NCI-H69 (cell line): ENCODE measurements at places on chromosomes 6 and 20.

GRCh38 chr6:32046450-32047083, 8.4 kb downstream of the CYP21A2 start:
- peak; percentile 86 for DNase-seq

DNA sequence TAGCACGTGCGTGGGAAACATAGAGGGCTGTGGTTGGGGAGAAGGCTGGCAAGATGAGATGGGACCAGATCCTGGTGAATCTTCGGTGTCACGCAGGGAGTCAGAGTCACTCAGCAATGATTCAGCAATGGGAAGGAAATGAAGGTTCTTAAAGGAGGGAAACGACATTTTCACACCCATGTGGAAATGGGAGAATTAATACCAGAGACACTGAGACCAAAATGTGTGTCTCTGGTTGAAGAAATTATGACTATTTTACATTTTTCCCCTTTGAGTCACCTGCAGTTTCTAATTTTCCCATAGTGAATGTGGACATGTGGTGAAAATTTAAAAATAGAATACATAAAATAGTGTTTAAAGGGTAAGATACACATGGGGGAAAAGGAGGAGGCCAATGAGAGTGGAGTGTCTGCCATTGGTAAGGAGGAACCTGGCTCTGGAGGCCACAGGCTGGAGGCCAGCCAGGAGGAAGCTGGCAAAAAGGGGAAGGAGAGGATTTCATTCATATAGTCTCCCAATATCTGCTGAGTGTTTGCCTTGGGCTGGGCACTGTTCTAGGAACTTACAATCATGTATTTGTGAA, 17.5 kb downstream of the NRN1 start:
- DNase-seq, result no peak

DNA sequence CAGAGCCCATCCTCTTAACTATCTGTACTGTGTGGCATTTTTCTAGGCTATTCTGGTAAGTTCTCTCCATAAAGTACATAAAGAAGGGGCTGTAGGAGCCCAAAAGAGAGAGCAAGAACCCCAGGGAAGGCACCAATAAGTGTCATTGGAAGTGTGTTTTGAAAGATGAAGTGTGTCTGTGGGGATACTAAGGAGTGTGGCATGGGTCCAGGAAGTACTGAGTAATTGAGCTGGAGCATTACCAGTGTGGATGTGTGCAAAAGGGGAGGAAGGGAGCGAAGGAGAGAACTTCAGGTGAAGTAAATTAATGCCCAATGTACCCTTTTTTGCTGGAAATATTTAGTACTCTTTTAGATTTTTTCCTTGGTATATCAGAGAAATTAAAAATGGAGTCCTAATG, 63.9 kb downstream of the KCNS1 start:
- peak; percentile 39 for DNase-seq

GRCh38 chr20:58167759-58168158, 60.7 kb downstream of the ANKRD60 start:
- DNase-seq, result peak; percentile 9

- DNase-seq, result no peak
Observed at GRCh38 chr6:46628498-46628897, 24.1 kb downstream of the CYP39A1 start.

DNA sequence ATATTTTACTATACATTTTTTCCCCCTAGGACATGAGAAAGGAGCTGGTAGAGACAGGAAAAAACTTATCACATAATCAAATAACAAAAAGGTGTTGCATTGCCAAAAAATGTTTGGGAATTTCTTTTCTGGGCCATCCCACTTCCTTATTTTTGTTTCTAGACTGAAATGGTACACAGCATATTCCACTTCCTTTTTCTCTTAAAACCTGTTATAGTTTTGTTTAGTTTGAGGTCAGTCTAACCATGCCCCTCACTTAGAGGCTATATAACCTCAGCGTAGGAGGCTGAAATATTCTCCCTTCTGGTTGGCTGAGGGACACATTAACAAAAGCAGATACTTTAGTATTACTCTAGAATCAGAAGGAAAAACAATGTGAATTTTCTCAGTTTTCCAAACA, 323.9 kb downstream of the GJA1 start:
- DNase-seq, result no peak

DNA sequence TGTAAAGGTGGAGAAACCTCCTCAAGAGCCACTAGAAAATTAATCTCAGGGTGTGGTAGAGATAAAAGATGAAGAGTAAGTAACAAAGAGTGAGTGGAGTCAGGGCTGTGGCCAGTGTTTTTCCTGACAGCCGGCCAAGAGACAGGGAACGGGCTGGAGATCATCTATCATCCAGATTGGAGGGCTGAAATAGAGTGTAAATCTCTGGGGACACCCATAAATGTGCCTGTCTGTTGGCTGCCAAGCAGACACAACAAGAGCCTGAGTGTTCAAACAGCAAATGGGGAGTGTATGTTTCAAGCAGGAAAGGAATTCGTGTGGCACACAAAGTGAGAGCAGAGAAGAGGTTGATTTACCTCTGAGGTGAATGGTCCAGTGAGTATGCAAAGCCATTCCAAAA, 326.4 kb upstream of the KHDRBS2 start:
- DNase-seq, result no peak

- peak; percentile 78 for DNase-seq
Observed at GRCh38 chr6:28988536-28989311, 16.4 kb downstream of the ZNF311 start.

GRCh38 chr20:36153736-36154699, 522 bp upstream of the EPB41L1 start:
- DNase-seq, result peak; percentile 86

DNA sequence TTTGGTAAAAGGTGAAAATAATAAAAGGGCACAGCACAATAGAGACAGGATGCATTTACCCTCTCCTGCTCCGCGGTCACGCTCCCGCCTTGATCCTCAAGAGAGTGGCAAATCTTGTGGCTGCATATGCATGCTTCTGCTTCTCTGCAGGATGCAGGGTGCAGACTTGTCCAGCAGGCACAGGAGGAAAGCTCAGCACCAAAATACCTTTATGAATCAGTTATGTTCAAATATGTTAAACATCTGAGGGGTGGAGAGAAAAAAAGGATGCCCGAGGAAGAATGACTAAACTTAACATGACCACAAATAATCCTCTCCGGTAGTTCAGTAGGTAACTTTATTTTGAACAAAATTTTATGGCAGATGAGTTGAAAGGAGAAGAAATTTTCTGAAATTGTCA, 366.1 kb upstream of the SOX4 start:
- DNase-seq, result no peak

DNA sequence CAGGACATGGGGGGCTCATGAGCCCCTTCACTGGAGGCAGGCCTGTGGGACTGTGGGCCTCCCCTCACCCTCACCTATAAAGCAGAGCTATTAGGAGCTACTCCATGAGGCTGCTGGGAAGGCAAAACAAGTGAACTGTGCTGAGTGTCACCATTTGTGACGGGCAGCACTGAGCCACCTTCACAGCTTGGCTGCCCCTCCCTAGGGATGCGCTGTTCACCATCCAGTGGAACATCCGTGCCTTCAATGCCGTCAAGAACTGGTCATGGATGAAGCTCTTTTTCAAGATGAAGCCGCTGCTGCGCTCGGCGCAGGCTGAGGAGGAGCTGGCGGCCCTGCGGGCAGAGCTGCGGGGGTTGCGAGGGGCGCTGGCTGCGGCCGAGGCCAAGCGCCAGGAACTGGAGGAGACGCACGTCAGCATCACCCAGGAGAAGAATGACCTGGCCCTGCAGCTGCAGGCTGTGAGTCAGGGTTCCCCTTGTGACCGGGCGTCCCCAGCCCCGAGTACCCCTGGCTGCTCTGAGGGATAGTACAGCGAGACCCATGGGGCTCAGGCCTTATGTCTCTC, 38.4 kb downstream of the MYH7B start:
- no peak for DNase-seq

DNA sequence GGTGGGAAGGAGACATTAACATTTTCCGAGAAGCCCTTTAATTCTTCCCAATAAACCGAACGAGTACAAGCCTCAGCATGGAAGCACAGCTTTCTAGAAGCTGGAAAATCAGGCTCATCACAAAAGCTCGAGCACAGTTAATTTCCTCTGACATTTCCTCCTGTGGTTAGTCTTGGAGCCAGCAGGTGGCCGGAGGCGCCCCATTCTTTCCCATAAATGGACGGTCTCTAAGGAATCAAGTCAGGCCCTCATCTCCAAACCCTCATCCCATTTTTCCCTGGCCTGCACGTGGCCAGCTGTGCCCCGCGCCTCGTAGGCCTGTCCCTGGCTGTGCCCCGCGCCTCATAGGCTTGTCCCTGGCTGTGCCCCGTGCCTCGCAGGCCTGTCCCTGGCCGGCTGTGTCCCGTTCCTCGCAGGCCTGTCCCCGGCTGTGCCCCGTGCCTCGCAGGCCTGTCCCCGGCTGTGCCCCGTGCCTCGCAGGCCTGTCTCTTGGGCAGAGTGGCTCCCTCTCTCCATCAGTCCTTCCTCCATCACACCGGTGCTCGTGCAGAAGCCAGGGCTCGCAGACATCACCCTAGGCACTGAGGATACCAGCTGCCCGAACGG, 19.7 kb upstream of the NTSR1 start:
- DNase-seq, result no peak

- peak; percentile 79 for DNase-seq
Observed at GRCh38 chr6:95143408-95144180, 433.7 kb upstream of the MANEA start.

DNA sequence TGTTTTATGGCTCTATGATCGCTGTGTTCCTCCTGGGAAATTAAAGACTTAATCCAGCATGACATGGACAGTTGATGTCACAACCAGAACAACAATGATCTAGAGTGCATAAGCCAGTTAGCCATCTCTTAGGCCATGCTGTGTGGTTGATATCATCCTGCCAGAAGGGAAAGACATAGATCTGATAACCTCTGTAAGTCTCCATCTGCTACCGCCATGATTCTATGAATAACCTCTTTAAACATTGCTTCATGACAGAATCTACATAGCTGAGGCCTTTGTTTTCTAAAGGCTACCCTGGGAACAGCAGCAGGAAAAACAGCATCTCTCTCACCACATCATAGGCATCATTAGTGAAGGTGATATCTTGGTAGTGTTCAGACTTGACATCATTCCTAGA, 117.6 kb upstream of the PHACTR1 start:
- DNase-seq, result no peak

DNA sequence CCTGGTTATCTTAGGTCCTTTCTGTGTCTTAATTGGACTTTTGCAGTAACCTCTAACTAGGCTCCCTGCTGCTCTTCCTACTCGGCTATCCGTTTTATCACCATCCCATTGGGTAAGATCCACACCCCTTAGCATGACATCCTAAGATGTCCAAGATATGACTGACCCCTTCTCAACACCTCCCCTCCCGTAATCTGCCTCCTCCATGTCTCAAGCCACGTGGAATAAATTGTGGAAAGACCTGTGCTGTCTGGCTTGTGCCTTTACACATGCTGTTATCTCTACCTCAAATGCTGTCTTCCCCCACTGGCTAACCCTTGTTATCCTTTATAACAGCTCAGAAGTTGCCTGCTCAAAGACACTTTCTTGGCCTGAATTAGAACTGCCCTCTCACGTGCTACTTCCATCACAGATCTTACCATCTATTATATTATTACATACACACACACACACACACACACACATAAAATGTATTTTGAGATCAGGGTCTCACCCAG, 26.5 kb downstream of the EIF2S2 start:
- no peak for DNase-seq

- no peak for DNase-seq
Observed at GRCh38 chr6:1027109-1027794, 284.6 kb upstream of the FOXQ1 start.

DNA sequence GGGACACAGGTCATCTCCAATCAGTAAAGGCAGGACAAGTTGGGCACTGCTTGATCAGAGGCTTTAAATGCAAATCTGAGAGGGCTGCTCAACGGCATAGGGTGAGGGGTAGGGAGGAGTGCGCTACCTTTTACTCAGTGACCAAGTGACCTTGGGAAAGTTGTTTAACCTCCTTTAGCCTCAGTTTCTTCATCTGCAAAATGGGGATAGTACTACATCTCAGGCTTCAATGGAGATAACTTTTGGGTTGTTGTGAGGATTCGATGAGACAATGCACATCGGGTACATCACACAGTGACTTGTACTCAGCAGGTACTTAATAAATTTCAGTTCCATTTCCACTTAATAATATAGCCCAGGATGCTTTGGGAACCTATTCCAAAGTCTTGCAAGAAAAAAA, 22.6 kb downstream of the MDGA1 start:
- no peak for DNase-seq

GRCh38 chr6:25934156-25934555, 3.7 kb upstream of the SLC17A2 start:
- no peak for DNase-seq

GRCh38 chr20:17797161-17797560, 97.4 kb downstream of the BANF2 start:
- no peak for DNase-seq

GRCh38 chr6:33384581-33385020, 7.0 kb upstream of the KIFC1 start:
- no peak for DNase-seq

- no peak for DNase-seq
Observed at GRCh38 chr6:103699769-103700168, 1160.0 kb downstream of the HACE1 start.

DNA sequence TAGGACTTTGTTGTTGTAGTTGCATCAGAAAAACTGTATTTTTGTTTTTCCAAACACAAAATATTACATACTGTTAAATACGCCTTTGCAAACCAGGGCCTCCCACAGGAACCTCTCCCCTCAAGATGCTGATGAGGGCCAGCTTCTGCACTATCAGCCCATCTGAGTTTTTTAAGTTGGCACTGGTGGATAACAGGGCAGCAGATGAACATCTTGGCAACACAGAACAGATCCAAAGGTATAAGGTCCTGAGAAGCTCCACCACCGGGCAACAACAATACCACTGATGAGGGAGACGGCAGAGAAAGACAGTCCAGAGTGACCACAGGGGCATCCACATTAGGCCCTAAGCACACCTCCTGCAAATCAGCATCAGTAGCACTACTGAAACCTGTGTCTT, 177.7 kb downstream of the DLL1 start:
- no peak for DNase-seq

DNA sequence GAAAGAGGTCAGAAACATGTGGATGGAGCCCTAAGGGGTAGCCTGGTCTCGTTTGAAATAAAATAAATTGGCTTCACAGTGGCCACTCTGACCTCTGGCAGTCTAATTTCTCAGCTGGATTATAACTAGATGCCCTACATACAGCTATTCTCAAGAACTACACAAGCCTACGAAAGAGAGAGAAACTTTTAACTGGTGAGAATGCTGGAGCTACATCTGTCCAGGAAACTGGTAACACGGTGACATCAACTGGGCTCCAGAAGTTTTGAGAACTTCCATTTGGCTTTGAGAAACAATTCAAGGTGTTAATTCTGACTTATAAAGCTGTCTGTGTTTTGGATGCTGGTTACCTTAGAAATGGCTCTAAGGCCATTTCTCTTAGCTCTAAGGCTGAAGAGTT, 187.3 kb upstream of the TENT5A start:
- DNase-seq, result no peak

DNA sequence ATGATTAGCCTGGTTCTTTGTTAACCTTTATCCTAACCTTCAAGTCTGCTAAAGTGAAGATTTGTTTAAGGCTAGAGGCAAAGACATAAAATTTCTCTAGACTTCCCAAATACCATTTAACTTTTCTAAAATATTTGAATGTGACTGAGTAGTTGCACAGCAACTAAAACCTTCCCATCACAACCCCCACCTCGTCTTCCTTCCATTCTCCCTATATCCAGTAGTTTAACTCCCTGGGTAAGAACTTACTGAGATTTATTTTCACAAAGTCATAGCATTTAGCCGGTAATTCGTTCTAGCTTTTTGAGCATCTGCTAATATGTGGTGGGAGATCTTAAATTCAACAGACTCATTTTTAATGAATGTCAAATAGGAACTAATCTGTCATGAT, 87.9 kb upstream of the AKIRIN2 start:
- no peak for DNase-seq

- no peak for DNase-seq
Observed at GRCh38 chr6:37840940-37841300, 21.4 kb downstream of the ZFAND3 start.
